ENCODE measurements at places on chromosomes 11 and 22.

GRCh38 chr11:116329354-116330090 lies 443.3 kb downstream of the BUD13 start:
- no peak for DNase-seq

GRCh38 chr11:2739531-2740274 lies 39.9 kb upstream of the KCNQ1OT1 start:
- no peak for DNase-seq

GRCh38 chr22:38966380-38966702 lies 8.9 kb downstream of the APOBEC3A start:
- no peak for DNase-seq

DNA sequence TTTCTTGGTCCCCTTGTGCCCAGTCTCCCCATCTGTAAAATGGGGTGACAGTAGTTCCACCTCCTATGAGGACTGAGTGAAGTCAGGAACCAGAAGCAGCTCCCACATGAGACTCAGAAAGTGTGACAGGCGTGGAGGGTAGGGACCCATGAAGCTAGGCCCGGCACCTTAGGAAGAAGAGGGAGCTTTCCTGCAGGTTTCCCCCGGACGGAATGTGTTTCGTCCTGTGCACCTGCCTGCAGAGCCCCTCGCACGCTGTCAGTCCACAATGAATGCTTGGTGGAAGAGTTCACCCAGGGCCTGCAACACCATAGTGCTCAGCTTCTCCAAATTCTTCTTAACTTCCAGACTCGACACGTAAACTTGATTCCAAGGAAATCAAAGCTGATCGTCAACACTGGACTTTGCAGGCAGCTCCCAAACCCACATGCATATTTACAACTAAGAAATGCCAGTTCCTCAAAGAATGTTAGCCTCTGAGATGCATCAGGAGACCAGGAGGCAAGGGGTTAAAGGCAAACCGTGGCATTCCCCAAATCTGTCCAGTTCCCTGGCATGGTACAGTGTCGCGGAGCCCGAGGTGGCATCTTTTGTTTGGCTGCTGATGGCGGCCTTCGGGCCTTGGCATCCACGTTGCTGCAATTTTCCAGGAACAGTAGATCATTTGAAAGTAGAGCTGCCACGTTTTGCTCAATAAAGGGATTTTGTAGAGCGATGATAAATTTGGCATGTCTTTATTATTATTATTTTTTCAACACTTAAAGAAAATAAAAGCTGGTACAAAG lies 15.4 kb downstream of the LRP5 start:
- no peak for DNase-seq

GRCh38 chr11:15497366-15497765 lies 382.6 kb downstream of the INSC start:
- DNase-seq = no peak

DNA sequence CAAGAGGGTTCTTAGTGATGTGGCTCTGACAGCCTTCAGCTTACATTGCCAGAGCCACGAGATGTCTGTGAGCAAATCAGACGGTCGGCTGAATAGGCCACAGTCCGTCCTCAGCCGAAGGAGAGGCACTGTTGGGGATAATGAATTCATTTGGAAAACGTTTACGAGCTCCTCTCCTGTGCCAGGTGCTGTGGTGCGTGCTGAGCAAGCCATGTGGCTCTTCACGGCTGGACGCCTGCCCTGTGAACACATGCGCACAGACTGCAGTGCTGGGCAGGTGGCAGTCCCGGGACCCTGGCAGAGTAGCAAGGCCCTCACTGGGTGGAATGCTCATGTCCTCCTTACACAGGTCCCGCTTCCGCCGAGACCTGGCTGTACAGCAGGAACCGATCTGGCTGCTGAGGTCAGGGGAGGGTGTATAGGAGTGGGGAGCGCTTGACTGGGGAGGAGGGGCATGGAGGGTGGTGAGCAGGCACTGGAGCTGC lies 6.8 kb downstream of the TBC1D22A start:
- no peak for DNase-seq

DNA sequence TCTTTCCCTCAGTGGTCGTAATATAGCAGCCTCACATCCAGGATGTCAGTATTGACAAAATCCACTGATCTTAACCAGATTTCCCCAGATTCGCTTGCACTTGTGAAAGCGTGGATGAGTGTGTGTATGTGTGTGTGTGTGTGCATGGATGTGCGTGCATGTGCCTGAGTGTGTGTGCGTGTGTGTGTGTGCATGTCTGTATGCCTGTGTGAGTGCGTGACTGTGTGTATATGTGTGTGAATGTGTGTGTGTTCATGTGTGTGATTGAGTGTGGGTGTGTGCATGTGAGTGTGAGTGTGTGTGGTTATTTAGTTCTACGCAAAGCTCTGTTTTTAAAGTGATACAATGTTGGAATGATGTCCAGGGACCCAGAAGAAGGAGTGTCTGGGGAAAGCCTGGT lies 723.2 kb downstream of the BRD1 start:
- DNase-seq = no peak

DNA sequence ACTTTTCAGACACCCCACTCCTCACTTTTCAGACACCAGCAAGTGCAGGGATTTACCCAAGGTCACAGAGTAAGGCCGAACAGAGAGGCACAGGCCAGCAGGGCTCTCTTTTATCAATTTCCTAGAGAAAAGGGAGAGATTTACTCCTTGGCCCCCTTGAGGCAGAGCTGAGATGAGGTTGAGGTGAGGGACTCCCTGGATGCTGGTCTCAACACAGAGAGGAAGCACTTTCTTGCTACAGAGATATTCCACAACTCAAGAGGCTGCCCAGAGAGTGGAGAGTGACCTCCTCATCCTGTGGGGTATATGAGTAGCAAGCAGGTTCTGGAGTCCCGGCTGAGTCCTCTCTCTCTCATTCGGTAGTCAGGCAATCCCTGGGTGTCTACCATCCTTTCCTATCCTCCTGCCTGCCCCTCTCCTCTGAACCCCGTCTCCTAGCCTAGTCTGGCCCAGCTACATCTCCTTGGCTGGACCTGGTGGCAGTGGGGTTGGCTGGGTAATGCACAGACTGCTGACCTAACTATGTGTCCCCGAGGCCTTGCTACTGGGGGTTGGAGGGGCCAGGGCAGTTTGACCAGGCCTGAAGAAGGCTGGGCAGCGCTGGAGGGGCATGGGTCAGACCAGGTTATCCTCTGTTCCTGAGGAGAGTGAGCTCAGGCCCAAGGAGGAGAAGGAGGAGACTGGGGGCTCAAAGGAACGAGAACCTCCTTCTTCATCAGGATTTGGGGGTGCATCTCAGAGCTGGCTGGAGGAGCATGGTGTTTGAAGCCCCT lies 1.8 kb upstream of the ARHGEF17 start:
- DNase-seq = no peak

- no peak for DNase-seq
Measured at GRCh38 chr11:66237867-66238266, 30.6 kb upstream of the RAB1B start.

- DNase-seq = no peak
Measured at GRCh38 chr11:36407356-36407755, 102.7 kb downstream of the TRAF6 start.

GRCh38 chr11:18392434-18393321 lies 1.7 kb upstream of the LDHA start:
- no peak for DNase-seq

GRCh38 chr22:24290459-24290858 lies 19.8 kb downstream of the SPECC1L start:
- no peak for DNase-seq

DNA sequence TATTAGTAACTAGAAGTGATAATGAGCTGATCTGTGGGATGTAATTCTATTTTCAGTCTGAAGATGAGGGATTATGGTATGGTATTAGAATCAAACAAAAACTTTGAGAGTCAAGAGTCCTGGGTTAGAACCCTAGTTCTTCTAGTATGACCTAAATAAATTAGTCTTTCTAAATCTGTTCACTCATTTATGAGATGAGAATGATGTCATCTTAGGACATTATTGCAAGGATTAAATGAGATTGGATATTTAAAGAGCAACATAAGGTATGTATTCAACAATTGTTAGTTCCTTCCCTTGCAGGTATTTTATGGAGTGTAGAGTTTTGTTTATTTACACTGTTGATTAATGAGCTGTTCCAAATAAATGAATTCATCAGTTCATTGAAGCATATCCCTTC lies 21.8 kb downstream of the EMSY start:
- no peak for DNase-seq

- DNase-seq = no peak
Measured at GRCh38 chr11:114197799-114198500, 98.2 kb upstream of the NNMT start.

- no peak for DNase-seq
Measured at GRCh38 chr11:102309621-102310541, 7.4 kb upstream of the BIRC3 start.
